ENCODE measurements at places on chromosomes 2 and 18. TPM values are rescaled to one million over a fixed set of nuclear protein-coding genes. Genes with fewer than 3 reads are reported as not detected.

- no peak for DNase-seq
Observed at GRCh38 chr2:195934484-195934883, 134.2 kb downstream of the DNAH7 start.

GRCh38 chr18:49621717-49622351 is 60.0 kb downstream of the LIPG start:
- DNase-seq, result no peak

DNA sequence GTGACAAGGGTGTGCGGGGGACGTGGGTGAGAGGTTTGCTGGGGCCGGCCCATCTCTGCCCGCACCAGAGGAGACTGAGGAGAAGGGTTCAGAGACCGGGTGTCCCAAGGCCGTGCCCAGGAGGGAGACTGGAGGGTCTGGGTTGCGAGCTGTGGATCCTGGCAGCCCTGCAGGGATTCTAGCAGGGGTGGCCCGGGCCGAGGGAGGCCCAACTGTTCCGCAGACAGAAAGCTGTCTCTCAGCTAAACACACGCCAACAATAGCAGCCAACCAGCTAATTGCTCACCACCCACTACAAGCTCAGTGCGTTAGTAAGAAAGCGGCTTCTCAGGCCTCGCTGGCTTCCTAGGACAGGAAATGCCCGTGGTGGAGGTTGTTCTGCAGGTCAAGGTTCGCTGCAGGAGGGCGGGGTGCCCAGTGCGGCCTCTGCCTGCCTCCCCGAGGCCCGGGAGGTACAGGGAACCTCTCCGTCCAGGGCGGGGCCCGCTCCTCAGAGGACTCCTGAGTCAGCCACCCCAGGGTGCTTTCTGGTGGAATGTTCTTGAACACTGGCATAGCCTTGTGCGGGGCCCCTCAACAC is 282.0 kb upstream of the PXDN start:
- DNase-seq, result no peak

Gene STPG4
- total RNA-seq, result not detected

Gene RAB17
- 2.3 TPM for total RNA-seq

All from left cardiac atrium (tissue), 4 donors.